ENCODE measurements at places on chromosomes 11 and 22.

DNA sequence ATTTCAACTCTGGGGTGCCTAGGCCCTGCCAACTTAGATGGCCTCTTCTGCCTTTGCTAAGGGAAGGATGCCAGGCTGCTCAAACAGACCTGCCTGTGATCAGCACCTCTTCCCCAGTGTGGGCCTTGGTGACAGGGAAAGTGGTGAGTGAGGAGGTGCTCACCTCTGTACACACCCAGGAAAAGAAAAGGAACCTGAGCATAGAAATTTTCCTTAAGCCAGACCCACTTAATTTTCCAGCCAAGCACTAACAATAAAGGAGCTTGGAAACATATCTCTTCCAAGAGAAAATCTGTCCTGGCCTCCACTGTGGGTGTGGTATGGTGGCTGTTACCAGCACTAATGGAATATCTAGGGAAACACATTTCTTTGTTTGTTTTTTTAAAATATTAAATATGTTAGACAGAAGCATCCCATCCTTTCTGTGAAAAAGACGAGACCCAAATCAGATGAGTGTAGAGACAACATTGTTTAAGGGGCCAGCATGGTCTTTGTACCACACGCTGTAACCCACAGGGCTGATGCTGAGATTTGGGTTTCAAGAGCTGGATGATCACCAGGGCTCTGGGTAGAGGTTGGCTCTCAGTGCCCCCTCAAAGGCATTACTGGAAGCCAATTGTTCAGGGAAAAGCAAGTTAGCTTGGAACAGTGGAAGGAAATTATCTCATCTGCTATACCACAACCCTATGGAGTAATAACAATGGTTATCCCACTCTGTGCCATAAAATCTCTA is 472.2 kb downstream of the INSC start:
- DNase-seq = no peak

DNA sequence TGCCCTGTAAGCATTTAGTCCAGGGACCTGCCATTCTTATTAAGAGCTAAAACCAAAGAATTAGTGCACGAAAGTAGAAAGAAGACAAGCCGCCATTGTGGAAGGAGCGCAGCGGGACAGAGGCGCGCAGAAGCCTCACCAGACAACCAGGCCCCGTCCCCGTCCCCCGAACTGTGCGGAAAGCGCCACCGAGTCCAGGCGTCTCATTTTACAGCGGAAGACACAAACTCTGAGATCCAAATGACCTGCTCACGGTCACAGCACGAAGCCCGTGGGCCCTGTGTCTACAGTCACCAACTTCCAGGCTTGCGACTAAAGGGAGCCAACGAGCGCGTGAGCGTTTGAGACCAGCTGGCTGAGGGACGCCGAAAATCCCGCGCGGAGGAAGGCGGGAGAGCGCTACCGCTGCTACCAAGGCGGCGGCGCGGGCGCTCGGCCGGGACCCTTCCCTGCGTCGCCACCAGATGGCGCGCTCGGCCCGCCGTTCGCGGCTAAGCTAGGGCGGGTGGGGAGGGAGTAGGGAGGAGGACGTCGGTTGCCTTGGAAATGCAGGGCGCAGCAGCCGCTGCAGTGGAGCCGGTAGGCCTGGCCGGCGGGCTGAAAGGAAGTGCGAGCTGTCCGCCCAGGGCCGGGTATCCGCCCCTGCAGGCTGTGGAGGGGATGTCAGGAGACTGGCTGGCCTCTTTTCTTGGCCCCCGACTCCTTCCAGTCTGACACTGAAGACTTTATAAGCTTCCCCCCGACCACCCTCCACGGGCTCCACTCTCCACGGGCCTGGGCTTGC is 434 bp upstream of the CCDC83 start:
- peak; percentile 97 for DNase-seq

DNA sequence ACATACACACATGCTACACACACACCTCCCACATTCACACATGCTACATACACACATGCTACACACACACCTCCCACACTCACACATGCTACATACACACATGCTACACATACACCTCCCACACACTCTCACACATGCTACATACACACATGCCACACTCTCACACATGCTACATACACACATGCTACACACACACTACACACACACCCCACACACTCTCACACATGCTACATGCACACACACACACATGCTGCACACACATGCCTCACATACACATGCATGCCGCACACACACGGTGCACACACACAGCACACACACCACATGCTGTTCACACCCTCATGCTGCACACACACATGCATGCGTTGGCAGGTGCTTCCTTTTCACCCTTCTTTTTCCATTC is 495.4 kb downstream of the NTM start:
- DNase-seq = no peak

DNA sequence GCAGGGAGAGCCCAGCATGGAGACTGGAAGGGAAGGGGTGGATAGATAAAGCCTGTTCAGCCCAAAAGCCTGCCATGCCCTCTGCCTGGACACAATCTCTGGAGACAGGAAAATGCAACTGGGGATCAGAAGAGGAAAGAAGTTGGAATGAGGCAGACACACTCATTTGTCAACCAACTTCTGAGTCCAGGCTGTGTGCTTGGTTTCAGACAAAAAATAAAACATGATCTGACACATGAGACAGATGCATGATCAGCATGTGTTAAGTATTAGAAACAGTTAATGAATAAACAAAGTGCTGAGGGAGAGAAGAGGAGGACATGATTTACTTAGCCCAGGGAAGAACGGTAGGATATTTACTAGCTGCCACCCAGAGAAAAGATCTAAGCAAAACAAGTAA is 839 bp downstream of the LRRN4CL start:
- no peak for DNase-seq

- peak; percentile 20 for DNase-seq
Measured at GRCh38 chr22:42468841-42469240, 36.6 kb upstream of the NFAM1 start.

GRCh38 chr11:32382339-32383049 is 52.8 kb downstream of the WT1 start:
- DNase-seq = no peak

DNA sequence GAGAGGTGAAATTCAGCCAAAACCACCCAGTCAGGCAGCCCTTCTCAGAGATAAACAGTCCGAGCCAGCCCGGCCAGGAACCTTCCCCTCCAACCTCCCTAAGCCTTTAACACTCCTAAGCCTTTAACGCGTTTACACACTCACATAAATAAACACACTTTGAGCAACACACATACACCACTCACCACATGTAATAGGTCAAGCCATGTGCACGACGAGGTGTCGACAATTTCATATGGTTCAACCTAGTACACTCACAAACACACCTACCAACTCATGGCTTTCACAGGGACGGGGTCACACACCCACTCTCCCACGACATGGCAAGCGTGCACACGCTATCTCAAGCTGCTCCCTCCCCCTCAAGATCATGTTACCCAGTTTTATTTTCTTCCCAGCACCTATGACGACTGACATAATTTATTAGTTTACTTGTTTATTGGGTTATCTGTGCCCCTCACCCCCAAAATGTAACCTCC is 15.5 kb downstream of the SLC43A1 start:
- DNase-seq = no peak

DNA sequence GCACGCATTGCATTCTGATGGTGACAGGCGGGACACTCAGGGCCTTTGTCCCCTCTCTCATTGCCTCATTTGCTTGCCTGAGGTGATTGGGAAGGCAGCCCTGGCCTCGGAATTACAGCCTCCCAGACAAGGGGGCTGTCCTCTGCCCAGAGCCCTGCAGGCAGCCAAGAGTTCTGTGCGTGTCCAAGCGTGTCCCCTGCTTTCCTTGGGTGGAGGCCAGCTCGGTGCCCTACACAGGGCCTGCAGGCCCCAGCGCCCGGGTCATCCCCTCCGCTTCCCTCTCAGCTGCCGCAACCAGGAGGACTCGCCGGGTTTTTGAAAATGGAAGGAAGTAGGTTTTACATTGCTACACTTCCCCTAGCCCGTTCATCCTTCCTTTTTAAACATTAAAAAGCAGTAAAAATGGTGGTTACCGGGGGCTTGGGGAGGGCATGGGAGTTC is 1.9 kb downstream of the GRAMD4 start:
- no peak for DNase-seq

DNA sequence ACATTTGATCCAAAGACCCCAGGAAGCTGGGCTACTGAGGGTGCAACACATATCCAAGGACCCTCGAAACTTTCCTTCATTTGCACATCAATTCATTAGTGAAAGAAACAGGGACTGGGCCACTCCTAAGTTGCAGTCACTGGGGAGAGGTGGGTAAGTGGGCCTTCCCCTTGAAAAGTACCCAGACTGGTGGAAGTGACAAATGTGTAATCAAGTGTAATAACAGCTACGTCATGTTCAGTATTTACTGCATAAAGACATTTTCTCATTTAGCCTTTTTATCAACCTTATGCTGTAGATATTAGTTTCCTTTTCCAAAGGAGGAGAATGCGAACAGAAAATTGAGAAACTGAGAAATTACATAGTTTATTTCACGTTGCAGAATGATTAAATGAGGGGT is 101.9 kb upstream of the OLFML1 start:
- no peak for DNase-seq

GRCh38 chr22:50247748-50248147 is 2.9 kb upstream of the TUBGCP6 start:
- no peak for DNase-seq

GRCh38 chr11:69473276-69473845 is 8.1 kb upstream of the LINC01488 start:
- DNase-seq = no peak

- DNase-seq = peak; percentile 50
Measured at GRCh38 chr11:126607374-126607773, 251.9 kb downstream of the ST3GAL4 start.

DNA sequence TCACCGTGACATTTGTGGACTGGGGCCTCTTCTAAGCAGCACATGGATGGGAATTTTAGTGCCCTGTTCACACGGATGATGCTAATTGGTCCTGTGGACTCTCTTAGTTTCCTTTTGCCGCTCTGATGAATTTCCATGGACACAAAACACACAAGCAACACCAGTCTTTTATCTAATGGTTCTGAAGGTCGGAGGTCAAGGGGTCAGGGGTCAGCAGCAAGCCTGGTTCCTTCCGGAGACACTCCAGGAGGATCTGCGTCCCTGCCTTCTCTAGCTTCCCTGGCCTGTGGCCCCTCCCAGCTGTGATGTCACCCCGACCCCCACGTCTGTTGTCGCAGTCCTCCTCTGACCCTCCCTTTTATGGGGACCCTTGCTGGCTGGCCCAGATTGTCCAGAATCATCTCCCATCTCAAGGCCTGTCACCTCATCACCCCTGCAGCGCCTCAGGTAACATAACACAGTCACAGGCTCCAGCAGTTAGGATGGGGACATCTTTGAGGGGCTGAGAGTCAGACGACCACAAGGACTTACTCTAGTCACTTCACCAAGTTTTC is 6.8 kb downstream of the NADSYN1 start:
- DNase-seq = no peak

GRCh38 chr11:3037040-3037944 is 19.9 kb downstream of the CARS1 start:
- peak; percentile 63 for DNase-seq

DNA sequence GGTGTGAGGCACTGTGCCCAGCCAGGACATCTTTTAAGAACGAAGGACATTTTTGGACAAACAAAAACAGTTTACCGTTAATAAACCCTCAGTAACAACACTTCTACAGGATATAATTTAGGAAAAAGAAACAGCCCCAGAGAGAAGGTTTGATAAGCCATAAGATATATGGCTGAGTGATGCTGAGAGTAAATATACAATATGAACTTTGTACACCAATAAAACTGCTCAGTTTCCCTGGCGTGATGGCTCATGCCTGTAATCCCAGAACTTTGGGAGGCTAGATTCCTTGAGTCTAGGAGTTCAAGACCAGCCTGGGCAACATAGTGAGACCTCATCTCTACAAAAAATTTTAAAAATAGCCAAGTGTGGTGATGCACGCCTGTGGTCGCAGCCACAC is 11.9 kb upstream of the BBS1 start:
- DNase-seq = no peak

DNA sequence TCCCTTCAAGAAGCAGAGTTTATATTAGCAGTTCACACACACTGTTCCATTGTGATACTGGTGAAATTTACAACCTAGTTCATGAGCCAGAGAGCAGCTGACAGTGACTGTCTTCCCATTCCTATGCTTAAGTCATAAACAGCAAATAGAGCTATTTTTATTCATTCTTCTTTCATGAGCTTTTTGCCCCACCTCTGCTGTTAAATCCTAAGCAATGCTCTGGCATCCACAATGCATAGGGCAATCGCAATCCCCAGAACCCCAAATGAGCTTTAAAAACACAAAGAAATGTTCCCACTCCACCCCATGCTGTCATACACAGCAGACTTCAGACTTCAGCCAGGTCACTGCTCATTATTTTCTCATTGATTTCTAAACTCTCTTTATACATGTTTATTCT is 307.5 kb downstream of the ETS1 start:
- DNase-seq = no peak

GRCh38 chr11:19419808-19420207 is 179.1 kb upstream of the E2F8 start:
- no peak for DNase-seq

GRCh38 chr22:37560608-37561211 is 430 bp downstream of the CDC42EP1 start:
- no peak for DNase-seq

- DNase-seq = peak; percentile 71
Measured at GRCh38 chr11:10623797-10624761, 55.6 kb upstream of the LYVE1 start.

DNA sequence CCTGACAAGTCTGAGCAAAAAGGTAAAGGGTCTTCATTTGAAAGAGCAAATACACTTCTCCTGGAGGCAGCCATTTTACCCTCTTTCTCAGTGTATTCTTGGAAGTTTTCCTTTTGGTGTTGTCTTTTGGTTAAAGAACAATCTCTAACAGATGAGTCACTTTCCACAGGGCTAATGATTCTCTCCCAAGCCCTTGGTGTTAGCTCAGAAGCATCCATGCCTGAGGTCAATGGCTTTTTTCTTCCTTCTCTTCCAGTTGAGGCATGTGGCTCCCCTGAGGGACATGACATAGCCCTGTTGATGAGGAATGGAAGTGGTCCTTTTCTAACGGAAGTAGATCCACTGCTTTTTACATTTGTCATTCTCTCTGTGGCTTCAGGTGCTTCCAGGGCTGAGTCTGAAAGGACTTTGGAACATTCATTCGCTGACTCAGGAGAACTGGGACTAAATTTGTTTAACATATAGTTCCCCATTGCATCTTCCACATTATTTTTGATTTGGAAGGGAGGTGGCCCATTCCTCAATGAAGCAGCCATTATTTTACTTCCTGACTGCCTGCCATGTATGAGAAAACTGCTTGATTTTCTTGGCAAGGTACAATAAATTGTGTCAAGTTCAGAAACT is 13.8 kb upstream of the POGLUT3 start:
- no peak for DNase-seq

- no peak for DNase-seq
Measured at GRCh38 chr22:50676661-50677492, 4.3 kb downstream of the SHANK3 start.
